Kasumi-1 (cell line): ENCODE measurements at places on chromosomes 16 and 17.

GRCh38 chr17:62618647-62619416, 8.6 kb upstream of the MRC2 start:
- no peak for DNase-seq

DNA sequence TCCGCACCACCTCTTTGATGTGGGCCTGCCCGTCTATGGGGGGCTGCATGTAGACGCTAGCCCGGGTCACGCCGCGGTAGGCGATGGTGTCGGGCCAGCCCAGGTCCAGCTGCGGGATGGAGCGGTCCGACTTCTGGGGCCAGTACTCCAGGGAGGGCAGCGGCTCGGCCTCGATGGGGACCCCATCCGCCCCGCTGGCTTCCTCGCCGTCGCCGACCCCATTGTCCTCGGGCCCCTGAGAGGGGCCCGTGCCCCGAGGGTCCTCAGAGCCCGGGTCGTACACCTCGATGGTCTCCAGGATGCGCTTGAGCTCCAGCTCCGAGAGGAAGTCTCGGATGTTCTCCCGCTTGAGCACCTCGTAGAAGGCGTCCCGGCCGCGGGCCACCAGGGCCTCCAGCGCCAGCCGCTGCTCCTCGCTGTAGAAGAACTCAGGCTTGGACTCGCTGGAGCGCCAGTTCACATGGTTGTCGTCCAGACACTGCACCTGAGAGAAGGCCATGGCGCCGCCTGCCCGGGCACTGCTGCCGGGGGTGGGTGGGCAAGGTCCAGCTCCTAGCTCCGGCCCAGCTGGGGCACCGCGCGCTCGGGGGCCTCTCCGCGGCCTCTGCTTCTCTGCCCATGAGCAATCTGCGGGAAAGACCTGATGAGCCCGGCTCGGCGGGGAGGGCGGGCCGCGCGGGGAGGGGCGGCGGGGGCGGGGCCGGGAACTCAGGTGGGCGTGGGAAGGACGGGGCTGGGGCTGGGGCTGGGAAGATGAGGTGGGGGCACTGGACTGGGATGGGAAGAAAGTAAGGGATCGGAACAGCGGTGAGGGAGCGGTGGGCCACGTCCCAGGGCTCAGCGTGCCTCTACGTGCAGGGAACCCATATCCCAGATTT, 782 bp downstream of the FAM83G start:
- no peak for DNase-seq

GRCh38 chr17:32174889-32175288, 32.6 kb downstream of the RHOT1 start:
- no peak for DNase-seq

GRCh38 chr16:68909099-68909733, 65.9 kb downstream of the TANGO6 start:
- DNase-seq = no peak

- no peak for DNase-seq
Observed at GRCh38 chr16:48300391-48300856, 53.1 kb upstream of the ABCC11 start.

DNA sequence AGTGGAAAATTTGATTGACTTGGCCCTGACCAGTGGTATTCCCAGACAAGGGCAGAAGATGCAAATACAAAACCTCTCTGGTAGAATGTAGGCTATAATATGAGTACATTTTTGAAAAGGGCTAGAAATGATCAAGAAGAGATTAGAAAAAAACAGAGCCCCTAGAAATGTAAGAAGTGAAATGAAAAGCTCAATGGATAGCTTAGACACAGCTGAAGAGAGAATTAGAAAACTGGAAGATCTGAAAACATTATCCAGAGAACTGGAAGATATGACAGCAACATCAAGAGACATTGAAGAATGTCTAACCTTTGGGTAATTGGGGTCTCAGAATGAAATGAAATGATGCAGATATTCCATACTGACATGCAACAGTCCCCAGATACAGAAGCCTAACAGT, 105.2 kb upstream of the ZNF750 start:
- DNase-seq = peak; percentile 13

DNA sequence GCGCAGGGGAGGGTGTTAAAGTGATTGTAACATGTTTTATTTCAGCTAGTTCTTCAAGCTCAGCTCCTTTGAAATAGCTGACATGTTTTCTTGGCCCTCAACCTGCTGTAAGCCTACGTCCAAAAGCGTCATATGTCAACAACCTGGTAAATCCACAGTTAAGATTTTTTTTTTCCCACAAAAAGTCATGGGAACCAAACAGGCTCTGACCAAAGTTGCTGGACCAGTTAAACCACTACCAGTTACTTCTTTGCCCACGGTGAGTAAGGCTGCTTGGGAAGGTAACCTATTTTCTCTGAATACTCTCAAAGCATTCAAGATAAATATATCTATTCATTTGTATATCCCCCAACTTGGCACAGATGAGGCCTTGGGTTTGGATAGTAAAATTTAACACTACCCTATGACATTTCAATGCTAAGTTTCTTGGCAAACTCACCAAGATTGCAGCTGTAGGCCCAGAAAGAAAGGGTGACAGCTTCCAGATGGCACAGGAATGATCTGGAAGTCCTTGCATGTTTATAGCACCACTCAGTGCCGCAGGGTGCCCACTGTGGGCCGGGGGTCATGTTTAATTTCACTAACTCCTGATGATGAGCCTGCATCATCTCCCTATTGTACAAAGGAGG, 166.2 kb downstream of the XYLT1 start:
- no peak for DNase-seq

GRCh38 chr17:32604966-32605365, 118.2 kb downstream of the CDK5R1 start:
- no peak for DNase-seq

GRCh38 chr16:31246296-31246695, 13.5 kb upstream of the ITGAM start:
- no peak for DNase-seq

- DNase-seq = no peak
Observed at GRCh38 chr17:51441431-51441830, 181.1 kb downstream of the UTP18 start.

GRCh38 chr17:55005520-55005919, 37.0 kb downstream of the STXBP4 start:
- peak; percentile 56 for DNase-seq

GRCh38 chr17:58081646-58082340, 1.4 kb upstream of the DYNLL2 start:
- no peak for DNase-seq

DNA sequence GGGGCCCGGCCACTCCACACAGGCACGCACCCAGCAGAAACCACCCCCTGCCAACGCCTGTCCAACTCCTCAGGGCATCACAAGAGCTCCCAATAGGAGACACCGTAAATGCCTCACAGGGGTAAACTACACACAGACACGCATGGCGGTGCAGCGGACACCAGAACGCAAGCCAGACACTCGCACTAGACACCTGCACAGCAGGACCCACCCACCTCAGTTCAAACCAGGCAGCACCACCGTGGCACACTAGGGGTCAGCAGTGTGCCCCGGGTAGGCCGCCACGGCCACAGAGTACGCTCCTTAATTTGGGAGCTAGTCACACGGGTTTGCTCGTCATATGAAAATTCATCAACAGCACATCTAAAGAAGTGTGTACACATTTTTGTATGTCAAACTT, 3.4 kb downstream of the SLC38A10 start:
- peak; percentile 80 for DNase-seq

GRCh38 chr16:66495440-66495839, 54.5 kb downstream of the TK2 start:
- no peak for DNase-seq

GRCh38 chr17:41199421-41200078, 9.9 kb downstream of the KRTAP9-1 start:
- no peak for DNase-seq

DNA sequence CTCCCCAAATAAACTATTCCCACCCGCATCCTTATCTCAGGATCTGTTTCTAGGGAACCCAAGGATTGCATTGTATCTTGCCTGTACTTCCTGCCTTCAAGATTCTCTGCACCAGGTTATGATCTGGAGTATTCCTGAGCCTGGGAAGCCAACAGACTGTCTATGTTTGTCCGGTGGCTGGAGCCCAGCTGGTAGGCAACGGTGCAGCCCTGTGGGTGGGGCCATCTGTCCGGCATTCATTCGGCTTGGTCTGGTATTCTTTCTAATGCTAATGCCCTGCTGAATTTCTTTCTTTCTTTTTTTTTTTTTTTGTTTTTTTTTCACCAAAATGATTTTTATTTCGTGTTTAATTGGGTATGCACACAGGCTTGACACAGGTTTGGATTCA, 20.7 kb upstream of the TVP23A start:
- no peak for DNase-seq

DNA sequence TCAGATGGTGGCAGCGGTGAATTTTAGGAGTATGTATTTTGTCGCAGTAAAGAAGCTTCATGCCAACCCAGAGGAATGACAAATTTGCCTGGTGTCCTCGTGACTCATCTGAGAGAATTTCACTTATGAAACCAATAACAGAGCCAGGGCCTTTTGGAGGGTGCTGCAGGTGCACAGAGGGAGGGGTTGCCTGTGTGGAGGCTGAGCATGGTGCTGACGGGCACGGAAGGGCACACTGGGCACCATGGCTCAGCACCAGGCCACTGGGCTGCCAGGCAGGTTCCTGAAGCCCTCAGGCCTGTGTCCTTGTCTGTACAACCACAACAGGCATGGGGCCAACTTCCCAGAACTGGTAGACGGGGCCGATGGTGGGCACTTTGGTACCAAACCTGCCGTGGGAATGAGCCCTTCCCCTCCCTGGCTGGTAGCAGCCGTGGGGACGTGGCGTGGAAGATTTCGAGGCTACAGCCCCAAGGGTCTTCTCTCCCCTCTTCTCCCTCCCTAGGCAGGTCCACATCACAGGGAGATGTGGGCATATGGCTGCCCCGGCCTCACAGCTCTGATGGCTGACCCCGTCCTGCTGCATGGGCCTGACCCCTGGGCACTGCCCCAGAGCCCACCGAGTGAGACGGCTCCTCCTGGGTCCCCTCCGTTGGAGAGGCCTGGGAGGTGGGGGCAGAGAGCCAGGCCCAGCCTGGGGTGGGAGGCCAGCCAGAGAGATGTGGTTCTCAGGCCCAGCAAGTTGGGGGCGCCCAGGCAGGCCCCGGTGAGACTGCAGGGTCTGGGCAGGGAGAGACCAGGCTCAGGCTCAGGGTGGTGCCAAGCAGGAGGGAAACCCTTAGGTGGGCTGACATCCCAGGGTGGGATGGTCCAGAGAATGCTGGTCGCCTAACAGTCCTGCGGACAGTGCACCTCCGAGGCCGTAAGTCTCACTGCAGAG, 30.2 kb upstream of the ZNF469 start:
- DNase-seq = no peak
